ENCODE measurements at places on chromosomes 3 and 15.

- no peak for DNase-seq
Observed at GRCh38 chr3:29763115-29763514, 482.2 kb downstream of the RBMS3 start.

DNA sequence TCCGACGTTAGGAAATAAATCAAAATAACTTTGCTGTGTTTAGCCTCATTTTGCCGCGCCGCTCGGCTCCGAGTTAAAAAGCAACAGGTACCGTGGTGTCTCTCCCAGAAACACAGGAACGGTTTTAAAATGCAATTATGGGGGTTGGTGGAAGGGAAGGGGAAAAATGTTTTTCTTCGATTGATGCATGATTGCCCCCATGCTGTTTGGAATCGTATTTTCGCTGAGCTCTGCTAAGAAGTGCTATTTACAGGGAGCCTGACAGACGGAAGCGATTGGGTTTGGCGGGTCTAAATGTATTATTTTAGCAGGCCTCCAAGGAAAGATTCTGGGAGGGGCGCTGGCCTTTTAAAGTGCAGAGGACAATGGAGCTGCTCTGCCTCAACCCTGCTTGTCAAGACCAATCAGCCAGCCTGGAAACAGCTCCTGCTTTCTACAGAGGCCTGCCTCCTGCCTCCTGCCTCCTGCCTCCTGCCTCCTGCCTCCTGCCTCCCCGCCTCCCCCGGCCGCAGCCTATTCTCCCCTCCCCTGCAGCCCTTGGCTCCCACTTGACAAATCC lies 156.7 kb upstream of the TLE3 start:
- no peak for DNase-seq

DNA sequence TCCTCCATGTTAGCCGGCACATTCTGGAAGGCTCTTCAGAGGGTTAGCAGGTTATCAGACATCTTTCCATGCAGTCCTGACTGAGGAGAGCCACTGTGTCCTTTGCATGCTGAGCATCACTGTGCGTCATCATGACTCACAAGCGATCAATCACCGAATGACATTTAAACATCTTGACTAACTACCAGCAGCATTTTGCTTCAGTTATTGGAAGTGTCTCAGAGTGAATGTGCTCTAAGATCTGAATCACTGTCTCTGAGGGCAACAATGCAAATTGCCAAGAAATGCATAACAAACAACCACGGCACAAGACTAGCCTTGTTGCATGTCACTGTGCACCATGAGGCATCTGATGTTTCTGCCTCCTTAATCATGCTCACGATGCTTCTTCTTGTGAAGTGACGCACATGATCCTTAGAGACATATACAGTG lies 18.3 kb upstream of the ATP8B4 start:
- DNase-seq, result peak; percentile 65

- DNase-seq, result no peak
Observed at GRCh38 chr15:80272987-80273386, 21.0 kb upstream of the CTXND1 start.

GRCh38 chr3:122560680-122561079 lies 3.4 kb downstream of the PARP9 start:
- peak; percentile 58 for DNase-seq

DNA sequence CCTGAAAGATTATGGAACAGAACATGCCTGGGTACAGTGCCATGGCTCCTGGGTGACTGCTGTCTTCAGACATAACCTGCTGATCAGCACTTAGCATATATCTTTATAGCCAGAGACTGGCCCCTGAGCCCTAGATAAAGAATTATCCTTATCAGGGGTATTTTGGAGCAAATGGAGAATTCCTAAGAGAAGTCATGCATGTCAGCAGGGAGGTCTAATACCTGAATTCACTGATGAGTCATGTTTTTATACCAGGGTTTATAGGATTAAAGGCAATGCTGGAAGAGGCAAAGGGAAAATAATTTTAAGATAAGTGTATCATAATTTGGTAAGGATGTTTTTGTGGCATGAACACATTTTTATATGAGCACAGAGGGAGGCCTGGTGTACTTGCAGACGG lies 159.8 kb downstream of the ADAMTSL3 start:
- DNase-seq, result no peak

DNA sequence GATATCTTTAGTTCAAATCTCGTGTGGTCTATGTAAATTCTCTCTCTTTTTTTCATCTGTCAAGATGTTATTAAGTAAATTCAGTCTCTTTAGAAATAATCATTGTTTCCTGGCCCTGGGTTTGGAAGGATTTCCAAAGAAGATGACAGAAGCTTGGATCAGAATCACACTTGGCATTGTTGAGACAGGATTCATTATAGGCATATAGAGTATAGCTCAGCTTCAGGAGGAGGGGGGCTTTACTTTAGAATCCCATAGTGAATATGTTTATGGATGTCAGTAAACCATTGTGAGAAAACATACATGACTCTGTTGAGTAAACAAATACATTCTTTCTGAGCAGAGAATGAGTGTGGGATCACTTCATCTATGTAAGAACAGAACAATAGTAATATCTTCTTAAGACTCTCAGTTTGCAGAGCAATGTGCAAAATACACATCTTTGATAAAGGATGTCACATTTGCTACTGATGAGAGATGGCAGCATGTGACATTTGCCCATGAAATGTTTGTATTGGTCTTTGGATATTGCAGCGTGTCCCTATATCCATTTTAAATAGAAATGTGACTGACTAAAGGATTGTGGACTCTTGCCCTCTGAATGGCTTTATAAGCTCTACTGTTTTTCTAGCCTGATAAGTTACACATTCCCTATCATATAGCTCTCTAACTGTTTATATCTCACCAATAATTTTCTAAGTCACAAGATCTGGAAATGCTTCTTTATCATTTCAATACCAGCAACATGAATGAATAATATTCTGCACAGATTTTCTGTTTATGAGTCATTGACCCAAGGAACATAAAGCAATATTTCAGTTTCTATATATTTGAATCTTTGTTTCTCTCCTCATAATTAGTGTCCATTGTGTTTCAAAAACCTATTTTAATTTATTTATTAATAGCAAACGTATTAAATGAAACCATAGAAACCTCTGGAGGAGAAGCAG lies 95.6 kb upstream of the THRB start:
- DNase-seq, result no peak

All from stimulated activated CD4-positive, alpha-beta T cell treated with anti-CD3 and anti-CD28 coated beads, Interleukin-15, amount 100 ng/mL, for 48 hours (primary cell).